ENCODE measurements at places on chromosomes 13 and 19.

DNA sequence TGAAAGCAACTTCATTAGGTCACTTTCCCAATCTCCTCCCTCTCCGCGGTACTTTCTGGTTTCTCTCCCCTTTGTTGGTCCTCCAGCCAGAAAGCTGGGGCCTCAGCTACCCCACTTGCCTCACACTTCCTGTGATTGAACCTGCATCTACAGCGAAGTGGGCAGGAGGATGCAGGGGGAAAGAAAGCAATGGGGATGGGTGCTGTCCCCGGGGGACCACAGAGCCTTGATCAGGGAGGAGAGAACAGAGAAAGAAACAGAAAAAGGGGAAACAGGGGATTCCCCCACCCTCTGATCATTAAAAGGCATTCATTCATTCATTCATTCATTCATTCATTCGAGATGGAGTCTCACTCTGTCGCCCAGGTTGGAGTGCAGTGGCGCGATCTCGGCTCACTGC, 74.2 kb downstream of the TRPM4 start:
- DNase-seq, result no peak

DNA sequence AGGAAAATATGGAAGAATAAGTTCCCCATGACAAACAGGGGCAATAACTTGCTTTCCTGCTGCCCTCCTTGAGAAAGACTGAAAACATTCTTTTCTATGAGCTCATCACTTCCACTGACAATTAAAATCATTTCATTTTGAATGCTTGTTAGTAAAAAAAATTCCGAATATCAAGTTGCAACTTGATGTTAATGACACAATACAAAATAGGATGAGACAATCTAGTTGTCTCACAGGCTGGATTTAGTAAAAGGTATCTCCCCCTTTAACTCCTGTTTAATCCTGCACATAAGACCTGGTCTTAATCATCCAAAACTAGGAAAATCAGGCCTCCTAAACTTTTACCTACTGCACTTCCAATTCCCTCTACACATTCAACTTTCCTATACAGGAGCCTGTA, 24.7 kb downstream of the IRS2 start:
- DNase-seq, result no peak

DNA sequence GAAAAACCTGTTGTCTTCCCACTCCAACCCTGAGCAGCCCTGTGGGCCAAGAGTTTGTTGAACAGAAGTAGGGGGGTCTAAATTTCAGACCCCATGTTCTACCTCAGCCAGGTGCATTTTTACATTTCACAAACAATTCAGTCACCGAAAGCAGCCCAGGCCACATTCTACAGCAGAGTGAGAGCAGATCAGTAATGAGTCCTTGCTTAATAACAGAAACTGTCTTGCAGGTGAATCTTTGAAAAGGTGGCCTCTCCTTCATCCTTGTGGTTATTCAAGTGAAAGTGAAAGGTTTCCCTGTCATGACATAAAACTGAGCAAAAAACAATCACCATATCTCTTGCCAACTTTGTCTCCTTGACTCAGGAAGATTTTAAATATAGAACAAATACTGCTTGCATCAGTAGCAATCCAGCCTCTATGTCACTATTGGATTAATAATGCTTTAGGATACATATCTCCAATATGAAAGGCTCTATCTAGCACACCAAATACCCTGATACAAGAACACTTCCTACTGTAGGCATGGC, 670.2 kb downstream of the DIAPH3 start:
- DNase-seq, result no peak

GRCh38 chr13:114081761-114082681, 50.4 kb downstream of the RASA3 start:
- DNase-seq, result no peak

- no peak for DNase-seq
Measured at GRCh38 chr19:48636859-48637448, at the start of gene DBP. Gene DBP, minus strand, starts transcription at chr19:48637379. Its CDS starts 385 bp downstream, at chr19:48636994.

- no peak for DNase-seq
Measured at GRCh38 chr19:10036601-10037071, 23.4 kb downstream of the RDH8 start.

- DNase-seq, result no peak
Measured at GRCh38 chr19:38946229-38947010, 15.7 kb downstream of the MRPS12 start.

- no peak for DNase-seq
Measured at GRCh38 chr13:22497991-22498780, 682.6 kb upstream of the SGCG start.

Data from stimulated activated CD8-positive, alpha-beta memory T cell treated with anti-CD3 and anti-CD28 coated beads, Interleukin-4, amount 100 ng/mL, for 1 hour (primary cell).